ENCODE measurements at places on chromosomes 12 and 14.

- DNase-seq: no peak
Observed at GRCh38 chr14:96205059-96205977, 679 bp downstream of the BDKRB2 start.

DNA sequence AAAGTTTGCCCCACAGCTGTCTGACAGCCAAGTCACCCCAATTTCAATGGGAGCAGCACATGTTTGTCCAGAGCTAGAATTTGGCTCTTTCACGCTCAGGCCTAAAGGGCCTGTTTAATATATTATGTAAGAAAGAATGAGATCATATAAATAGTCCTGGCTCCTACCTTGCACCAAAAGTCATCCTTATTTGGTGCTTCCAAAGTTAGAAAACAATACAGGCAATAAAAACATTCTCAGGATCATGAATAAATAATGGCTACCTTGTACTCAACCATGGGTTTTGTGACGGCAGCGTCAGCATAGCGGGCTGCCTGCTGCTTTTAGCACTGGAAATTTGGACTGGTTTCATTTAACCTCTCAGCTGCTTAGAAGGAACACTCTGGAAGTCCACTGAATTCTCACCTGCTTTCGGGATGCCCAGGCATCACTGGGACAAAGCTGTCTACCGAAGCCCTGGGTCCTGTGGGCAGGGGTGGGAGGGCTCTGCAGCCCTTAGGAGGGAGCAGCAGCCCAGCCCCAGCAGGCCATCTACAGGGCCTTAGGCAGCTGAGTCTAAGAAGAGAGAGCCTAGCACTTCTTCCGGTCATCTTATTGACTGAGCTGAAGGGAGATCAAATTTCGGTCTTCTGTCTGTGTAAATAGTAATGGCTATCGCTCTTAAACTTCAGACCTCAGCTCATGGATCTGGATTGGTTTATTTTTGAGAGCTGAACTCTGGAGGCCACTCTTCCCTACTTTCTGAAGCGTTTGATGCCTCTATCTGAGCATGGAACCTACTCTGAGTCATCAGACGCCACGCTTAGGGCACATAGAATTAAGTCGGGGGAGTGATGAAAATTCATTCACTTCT, 106.5 kb downstream of the SAMD4A start:
- DNase-seq: no peak

DNA sequence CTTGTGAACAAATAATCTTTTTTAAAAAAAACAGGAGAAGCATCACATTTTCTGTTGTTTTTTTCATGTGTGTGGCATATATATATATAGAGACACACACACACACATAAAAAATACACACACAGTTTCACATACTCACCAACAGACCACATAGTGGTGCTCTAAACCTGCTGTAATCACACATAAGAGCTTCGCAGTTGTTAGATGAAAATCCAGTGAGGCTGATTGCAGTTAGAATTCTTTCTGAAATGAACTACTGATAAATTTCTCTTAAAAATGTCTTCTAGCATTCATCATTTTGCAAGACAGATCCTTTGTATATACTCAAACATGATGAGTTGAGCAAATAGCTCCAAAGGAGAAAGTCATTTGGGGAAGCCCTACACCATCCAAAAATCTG, 434.3 kb upstream of the STXBP6 start:
- no peak for DNase-seq

- DNase-seq: no peak
Observed at GRCh38 chr12:52082026-52082668, 2.6 kb downstream of the SMIM41 start.

DNA sequence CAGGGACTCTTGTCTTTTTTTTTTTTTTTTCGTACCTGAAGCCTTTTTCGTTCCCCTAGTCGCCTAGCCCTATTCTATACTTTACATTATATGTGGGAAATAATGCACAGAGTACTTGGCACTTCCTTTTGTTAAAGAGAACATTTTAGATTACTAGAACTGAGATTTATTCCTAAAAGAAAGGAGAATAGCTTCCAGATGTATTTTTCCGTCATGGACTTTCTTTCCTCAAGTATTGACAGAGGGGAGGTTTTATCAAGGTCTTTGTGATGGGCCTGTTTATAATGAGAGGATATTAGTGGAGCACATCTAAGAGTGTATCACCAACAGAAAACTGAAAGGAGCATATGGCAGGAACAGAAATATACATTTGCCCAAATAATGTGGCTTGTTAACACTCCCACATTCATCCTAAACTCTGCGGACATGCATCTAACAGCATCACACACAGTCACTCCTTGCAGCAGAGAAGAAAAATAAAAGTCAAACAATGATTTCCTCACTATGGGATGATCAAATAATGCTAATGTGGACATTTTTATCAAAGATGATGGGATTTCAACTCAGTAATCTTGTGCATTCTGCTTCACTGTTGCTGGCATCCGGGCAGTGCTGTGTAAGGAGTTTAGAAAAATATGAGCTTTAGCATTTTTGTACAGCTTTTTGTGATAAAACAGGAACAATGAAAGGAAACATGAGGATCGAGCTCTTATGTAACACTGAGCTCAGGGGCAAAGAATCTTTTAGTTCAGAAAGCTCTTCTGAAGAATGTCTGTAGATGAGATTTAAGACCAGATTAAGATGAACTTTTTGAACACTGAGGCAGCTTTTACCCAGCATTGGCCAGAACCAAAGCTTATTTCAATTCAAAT, 183.1 kb downstream of the EGLN3 start:
- no peak for DNase-seq

- no peak for DNase-seq
Observed at GRCh38 chr14:95547626-95548327, 12.9 kb downstream of the GLRX5 start.

DNA sequence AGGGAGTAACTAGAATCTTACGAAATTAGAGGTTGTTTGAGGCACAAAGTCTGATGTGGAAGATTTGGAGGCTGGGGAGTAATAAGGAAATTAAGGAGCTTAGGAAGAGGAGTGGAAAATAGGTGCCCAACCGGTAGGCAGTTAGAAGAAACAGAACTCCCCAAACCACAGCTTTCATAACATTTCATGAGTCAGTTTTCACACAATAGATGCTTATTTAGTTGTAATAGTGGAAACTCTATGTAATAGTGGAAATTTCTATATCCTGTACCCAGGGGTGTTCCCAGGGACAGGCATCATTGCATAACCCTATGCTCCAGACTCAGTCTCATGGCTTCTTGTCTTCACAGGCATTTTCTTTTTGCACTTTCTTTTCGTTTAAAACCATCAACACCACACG, 8.3 kb downstream of the C3AR1 start:
- DNase-seq: no peak

DNA sequence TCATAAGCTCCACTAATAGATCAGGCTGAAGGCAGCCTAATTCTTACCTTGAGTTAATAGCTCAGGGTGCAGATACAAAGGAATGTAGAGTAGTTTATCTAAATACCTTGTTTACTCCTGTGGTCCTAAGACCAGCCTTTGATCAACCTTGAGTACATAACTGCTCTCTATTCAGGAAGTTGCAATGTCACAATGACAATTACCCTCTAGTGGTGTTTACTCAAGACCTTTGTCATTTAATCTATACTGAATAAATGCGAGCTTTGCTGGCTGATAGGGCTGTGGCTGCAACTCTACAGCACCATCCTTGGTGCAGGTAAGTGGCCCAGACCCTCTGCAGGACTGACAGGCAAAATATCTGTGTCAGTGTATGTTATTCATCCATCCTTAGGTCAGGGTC, 282.7 kb downstream of the ATXN7L3B start:
- no peak for DNase-seq
